Activated T-helper 1 cell treated with anti-CD3 and anti-CD28 coated beads, Interleukin-2, amount 50 U/mL, for 16 hours (primary cell): ENCODE measurements at places on chromosomes 6 and 20.

- no peak for DNase-seq
Measured at GRCh38 chr6:42315259-42315990, 97.8 kb upstream of the MRPS10 start.

- DNase-seq = no peak
Measured at GRCh38 chr6:135555550-135555949, 58.0 kb upstream of the AHI1 start.

DNA sequence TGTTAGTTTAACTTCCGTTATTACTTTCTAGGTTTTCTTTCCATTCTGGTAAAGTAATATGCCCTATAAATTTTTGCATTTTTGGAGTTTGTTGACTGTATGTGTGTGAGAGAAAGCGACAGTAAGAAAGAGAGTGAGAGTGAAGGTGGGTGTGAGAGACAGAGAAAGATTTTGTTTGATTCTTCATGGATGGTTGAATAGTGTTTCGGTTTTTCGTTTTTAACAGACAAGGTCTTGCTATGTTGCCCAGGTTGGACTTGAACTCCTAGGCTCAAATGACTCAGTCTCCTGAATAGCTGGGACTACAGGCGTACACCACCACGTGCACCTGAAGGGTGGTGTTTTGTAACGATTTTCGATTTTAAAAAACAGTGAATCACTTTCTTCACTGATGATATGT is 329.1 kb upstream of the RUNX2 start:
- no peak for DNase-seq

- DNase-seq = no peak
Measured at GRCh38 chr6:26122402-26122792, 35.2 kb downstream of the HFE start.

- no peak for DNase-seq
Measured at GRCh38 chr6:149324428-149324827, 6.9 kb downstream of the TAB2 start.

GRCh38 chr6:20409427-20409971 is 7.8 kb downstream of the E2F3 start:
- no peak for DNase-seq

GRCh38 chr20:49865559-49865958 is 49.8 kb downstream of the SPATA2 start:
- DNase-seq = no peak

GRCh38 chr6:36721369-36722140 is 23.9 kb downstream of the RAB44 start:
- no peak for DNase-seq

DNA sequence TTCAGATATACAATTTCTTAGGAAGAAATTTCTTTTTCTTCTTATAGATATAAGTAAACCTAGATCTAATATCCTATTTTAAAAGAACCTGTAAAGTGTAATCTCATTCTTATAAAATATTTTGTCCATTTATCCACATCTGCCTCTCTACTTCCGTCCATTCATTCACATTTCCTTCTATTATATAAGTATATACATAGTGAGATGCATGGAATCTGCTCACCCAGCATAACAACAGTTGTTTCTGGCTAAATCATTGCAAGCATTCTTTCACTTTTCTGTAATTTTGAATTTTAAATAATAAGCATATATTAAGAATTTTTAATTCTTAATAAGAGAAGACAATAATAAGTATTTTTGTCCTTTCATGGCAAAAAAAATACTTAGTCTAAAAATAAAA is 45.4 kb downstream of the CEP162 start:
- no peak for DNase-seq

GRCh38 chr6:36361071-36361470 is 24.4 kb upstream of the BNIP5 start:
- no peak for DNase-seq

DNA sequence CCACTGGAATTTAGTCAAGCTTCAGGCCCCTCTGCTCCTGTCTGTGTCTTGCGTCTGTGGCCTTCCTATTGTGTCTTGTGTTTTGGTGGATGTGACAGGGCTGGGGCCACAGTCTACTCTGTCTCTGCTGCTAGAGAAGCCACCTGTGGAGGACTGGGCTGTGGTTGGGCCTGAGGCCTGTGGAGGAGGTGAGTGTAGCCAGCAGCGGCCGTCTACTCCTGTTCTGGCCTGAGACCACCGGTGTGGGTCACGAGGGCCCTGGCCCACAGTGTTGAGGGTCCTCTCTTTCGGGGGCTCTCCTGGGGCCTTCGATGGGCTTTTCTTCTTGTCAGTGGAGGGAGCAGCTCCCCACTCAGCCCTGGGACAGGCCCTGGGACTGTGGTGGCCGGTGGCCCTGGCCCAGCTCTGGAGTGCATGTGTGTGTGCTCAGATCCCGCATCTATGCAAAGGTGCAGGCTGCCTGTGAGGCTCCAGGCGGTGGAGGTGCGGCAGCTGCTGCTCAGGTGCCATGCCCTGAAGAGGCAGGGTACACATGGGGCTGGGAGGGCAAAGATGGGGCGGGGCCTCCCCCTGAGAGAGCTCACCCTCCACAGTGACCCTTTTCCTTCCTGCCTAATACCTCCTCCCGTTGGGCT is 20.8 kb downstream of the SDCBP2 start:
- DNase-seq = no peak

- DNase-seq = no peak
Measured at GRCh38 chr6:125951323-125951722, 5.2 kb upstream of the HINT3 start.

DNA sequence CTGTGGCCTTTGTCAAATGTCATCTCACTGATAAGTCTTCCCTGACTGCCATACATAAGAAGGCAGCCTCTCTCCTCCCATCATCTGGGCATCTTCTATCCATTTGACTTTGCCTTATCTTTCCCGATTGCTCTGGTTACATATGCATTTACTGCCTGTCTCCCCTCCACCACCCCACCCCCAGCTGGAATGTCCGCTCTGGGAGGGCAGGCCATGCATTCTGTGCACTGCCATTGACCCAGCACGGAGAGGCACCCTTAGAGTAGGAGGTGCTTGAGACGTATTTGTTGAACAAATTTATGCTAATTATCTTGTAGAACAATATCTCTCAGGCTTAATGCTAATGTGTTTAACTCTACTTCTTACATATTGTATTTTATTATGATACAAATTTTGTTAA is 183.9 kb upstream of the HDAC2 start:
- no peak for DNase-seq

DNA sequence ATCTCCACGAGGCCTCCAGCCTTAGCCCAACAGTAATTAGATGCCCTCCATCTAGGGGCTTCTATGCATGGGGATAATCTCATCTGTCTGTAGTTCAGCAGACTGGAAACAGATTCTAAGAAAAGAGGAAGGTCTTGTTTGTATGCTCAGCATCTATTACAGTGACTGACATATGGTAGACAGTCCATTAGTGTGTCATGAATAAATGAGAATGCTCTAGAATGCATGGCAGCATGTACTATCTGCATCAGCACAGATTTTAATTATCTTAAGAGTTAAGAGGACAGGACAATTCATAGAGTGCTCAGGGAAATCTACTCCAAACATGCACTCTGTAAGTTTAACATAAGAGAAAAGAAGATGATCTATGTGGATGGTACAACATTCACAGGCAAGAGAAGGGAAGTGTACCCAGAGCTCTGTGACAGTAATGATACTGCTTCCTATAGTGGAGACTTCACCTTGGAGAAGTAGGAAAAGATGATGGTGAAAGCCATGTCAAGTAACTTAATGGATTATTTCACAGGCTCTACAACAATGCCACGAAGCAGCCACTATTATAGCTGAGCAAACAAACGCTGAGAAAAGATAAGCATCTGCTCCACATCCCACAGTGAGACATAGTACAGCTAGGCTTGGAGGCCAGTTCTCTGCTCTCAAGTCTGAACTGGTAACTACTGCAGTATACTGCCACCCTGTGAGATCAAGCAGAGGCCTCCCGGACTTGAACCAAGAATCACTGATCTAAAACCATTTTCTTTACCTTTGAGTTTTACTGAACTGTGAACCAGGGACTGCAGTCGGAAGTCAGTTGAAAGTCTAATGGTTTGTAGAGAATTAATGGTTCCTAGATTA is 309.2 kb upstream of the SPTLC3 start:
- DNase-seq = no peak

DNA sequence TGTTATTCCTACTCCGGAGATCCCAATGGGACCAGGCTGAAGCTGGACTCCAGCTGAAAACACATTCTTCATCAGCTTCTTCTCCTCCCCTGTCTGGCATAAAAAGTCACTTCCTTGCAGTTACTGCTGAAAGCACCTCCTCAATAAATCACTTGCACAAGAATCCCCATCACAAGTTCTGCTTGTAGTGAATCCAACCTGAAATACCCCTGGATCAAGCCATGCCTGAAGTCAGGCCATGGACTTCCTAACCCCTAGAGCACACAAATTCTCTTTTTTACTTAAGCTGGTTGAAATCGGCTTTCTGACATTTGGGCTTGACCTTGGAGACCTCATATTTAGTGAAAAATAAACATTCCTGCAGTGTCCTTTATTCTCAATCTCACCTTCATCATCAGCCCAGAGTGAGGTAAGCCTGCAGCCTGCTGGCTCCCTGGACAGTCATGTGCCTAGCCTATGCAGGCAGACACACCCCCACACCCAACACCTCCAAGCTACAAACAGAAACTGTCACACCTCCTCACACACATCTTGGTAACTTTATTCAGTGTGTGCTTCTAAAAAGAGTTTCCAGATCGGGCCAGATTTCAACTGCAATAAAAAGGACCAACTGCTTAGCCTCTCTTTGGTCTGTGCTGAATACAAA is 51.5 kb upstream of the PTPRT start:
- no peak for DNase-seq

DNA sequence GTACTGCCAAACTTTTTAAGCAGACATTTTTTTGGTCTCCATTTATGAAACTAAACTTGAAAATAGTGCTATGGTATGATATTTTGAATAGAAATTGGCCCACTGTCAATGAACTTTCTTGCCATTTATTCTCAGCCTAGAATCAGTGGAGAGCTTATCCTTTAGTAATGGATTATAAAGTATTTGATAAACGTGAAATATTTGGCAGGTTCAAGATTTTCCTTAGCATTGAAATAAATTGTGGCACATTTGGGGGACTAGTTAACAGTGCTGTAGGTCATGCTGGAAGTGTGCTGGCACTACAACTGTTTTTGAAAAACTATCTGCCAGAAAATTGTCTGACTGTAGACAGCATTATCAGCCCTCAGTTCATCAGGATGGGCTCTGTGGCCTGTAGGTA is 2.1 kb downstream of the PRSS35 start:
- DNase-seq = no peak

DNA sequence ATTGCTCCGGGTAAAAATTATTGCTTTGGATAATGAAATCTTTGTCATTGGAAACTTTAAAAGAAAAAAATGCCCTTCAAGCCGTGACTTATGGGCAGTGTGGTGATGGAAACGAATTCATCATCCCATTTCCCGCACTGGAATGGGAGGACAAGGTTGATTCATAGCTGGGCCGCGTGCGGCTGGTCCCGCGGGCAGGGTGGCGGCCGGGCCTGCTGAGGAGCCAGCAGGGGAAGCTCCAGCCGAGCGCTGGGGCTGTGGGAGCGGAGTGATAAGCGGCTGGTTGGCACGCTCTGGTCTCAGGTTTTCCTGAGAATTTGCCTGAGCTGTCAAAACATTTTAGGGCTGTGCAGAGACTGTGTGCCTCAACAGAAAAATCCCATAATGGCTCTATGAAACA is 351.7 kb downstream of the CDC5L start:
- DNase-seq = no peak

DNA sequence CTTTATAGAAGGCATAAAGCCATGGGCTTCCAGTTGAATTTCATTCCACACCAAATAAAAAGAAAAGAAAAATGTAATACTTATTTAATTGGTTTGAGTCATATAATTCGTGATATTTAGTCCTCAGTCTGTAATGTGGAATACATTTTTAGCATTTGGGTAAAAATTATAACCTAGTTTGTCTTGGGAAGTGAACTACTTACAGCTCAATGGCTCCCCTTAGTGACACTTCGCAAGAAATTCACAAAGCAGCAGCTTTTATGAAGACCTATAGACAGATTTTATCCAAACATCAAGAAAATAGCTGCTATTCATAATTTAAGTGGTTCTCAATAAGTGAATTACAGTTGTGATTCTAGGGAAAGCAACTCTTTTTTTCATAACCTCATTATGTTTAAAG is 72.1 kb downstream of the RSPO3 start:
- no peak for DNase-seq

DNA sequence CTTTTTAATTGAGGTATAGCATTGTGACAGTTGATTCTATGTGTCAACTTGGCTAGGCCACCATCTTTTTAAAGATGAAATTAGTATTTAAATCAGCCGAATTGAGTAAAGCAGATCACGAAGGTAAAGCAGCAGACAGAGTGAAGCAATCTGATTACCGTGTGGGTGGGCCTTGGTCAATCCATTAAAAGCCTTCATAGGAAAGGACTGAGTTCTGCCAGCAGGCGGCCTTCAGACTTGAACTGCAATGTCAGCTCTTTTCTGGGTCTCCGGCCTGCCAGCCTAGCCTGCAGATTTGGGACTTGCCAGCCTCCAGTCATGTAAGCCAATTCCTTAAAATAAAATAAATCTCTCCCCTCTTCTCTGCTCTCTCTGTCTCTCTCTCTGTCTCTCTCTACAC is 22.4 kb upstream of the TGM2 start:
- DNase-seq = no peak

DNA sequence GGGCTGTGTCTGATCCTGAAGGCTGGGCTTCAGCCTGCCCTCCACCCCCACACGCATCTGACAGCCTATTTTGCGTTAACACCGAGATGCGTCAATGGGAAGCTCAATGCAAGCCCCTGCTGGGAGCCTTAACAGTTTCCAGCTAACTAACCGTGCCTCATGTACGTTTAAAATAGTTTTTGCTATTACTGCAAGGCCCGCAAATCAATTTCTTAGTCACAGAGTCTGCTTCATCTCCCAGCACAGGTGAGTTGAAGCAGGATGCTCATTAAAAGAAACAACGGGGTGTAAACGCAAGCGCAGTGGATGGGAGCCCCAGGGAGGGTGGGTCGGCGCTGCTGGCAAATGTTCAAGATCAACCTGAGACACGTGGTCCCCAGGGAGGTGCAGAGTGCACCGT is 142.8 kb upstream of the PHACTR3 start:
- no peak for DNase-seq

- no peak for DNase-seq
Measured at GRCh38 chr6:135087803-135088202, 33.2 kb upstream of the HBS1L start.

DNA sequence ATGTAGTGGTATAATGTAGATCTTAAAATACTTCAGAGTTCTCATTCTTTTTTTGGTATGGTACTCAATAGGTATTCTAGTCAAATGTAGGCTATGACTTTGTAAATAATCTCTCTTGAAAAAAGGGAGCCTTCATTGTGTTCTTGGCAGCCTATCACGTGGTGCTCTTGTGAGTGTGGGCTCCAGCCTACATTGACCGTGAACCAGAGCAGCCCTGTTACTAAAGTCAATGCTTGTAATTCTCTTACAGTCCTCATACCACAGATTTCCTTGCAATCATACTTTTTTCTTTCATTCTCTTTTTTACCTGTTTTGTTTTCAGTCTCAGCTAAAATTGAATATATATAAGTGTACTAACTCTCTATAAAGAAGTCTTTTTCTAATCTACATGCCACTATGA is 31.1 kb downstream of the ARID1B start:
- no peak for DNase-seq
